ENCODE measurements at places on chromosomes 1 and 21. TPM values are rescaled to one million over a fixed set of nuclear protein-coding genes. Genes with fewer than 3 reads are reported as not detected.
A peak's percentile ranks its signal among the peaks of the same experiment; 100 is the strongest.

LCE2B gene
- not detected for total RNA-seq

JUN gene
- 246 TPM for total RNA-seq

GRCh38 chr1:7695497-7696117 is 75.5 kb upstream of the VAMP3 start:
- no peak for DNase-seq
- H3K27ac ChIP-seq, result no peak overlapping the region
- no peaks in the 10 kb centered on the region for H3K4me1 ChIP-seq
- H3K27me3 ChIP-seq, result no peaks in the 10 kb centered on the region

DNA sequence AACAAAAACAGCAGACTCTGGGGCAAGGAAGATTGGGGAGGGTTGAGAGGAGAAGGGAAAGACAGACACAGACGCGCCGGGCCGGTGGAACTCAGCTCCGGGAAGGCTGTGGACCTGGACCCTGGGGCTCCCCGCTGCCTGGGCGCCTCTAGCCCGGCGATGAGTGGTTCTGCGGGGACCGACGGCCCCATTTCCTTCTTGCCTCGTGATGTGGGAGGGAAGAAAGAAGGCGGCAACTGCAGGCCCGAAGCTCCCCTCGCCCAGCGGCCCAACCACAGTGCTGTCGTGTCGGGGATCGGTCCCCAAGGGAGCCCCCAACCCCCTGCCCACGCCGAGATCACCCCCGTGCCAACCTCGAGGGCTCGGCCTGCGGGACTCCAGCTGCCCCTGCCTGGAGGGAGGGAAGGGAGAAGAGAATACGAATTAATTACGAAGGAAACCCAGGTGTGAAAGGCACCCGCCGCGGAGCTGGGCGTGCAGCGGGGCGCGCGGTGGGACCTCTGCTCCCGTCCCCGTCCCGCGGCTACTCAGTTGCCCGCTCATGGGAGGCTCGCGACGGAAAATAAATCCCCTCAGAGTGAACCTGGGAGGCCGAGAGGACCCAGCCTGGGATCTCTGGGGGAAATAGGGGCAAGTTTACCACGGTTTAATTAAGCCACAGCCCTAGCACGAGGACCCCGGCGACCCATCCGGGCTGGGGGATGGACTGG is 7.4 kb downstream of the FOXD3 start:
- no peaks in the 10 kb centered on the region for H3K36me3 ChIP-seq
- peaks cover 14% of the 10 kb centered on the region for H3K4me1 ChIP-seq
- peak; percentile 78 for DNase-seq
- H3K4me3 ChIP-seq, result no peak overlapping the region

- DNase-seq, result no peak
- no peaks in the 10 kb centered on the region for H3K27me3 ChIP-seq
- H3K27ac ChIP-seq, result no peak overlapping the region
- no peak overlapping the region for H3K4me3 ChIP-seq
- H3K36me3 ChIP-seq, result no peaks in the 10 kb centered on the region
These were observed 146.9 kb upstream of the C1orf174 start for GRCh38 chr1:4046836-4047461.

CLCA4 gene
- not detected for total RNA-seq

- peaks cover 24% of the 10 kb centered on the region for H3K4me1 ChIP-seq
- peak overlapping the region; percentile 90 for H3K4me3 ChIP-seq
- no peaks in the 10 kb centered on the region for H3K27me3 ChIP-seq
- H3K36me3 ChIP-seq, result no peaks in the 10 kb centered on the region
- H3K27ac ChIP-seq, result peak overlapping the region; percentile 81
- peak; percentile 93 for DNase-seq
These were observed 438 bp downstream of the MRPS6 start for GRCh38 chr21:34073749-34074282.

GRCh38 chr1:42747125-42747524 is 7.1 kb upstream of the CLDN19 start:
- peak; percentile 82 for DNase-seq
- H3K36me3 ChIP-seq, result peaks cover 37% of the 10 kb centered on the region
- no peaks in the 10 kb centered on the region for H3K27me3 ChIP-seq
- no peaks in the 10 kb centered on the region for H3K4me1 ChIP-seq
- H3K4me3 ChIP-seq, result no peak overlapping the region
- H3K27ac ChIP-seq, result no peak overlapping the region

GRCh38 chr1:161739865-161740566 is 9.6 kb upstream of the DUSP12 start:
- H3K4me3 ChIP-seq, result no peak overlapping the region
- H3K4me1 ChIP-seq, result peaks cover 27% of the 10 kb centered on the region
- no peaks in the 10 kb centered on the region for H3K27me3 ChIP-seq

FBLIM1 gene
- total RNA-seq, result 46.2 TPM

DNA sequence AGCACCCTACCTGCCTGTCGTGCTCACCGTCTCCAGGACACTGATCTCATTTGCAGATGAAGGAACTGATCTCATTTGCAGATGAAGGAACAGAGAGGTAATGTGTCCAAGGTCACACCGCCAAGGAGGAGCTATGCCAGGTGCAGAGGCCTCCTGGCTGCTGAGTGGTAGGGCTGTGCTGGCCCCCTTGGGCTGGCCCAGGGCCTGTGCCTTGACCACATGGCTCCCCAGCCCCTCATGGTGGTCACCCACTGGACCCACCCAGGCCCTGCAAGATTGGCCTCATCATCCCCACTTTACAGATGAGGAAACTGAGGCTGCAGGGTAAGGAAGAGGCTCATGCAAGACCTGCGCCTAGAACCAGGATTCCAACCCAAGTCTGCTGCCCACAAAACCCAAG is 628.3 kb downstream of the MATN1 start:
- H3K4me1 ChIP-seq, result no peaks in the 10 kb centered on the region
- no peak for DNase-seq
- H3K27me3 ChIP-seq, result no peaks in the 10 kb centered on the region
- no peak overlapping the region for H3K4me3 ChIP-seq
- H3K36me3 ChIP-seq, result no peaks in the 10 kb centered on the region

DNA sequence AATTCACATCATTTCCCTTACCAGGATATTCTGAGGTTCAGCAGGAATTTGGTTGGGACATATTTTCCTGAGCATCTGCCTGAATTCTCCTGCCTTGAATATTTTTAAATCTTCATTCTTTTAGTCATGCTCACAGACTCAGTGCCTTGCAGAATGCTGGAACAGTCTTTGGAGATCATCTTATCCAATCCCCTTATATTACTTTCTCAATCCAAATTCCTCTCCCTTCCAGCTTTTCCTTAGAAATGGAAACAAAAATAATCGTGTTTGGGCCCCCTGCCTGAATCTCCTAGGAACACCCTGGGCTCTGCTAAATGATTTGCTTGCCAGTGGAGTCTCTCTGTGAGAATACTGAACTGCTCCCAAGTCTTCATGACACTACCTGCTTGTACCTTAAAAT is 38.4 kb downstream of the LHX8 start:
- H3K4me3 ChIP-seq, result no peak overlapping the region
- H3K4me1 ChIP-seq, result no peaks in the 10 kb centered on the region
- DNase-seq, result no peak
- no peaks in the 10 kb centered on the region for H3K27me3 ChIP-seq
- H3K36me3 ChIP-seq, result no peaks in the 10 kb centered on the region
- no peak overlapping the region for H3K27ac ChIP-seq

ELF3 gene
- 82.8 TPM for total RNA-seq

GRCh38 chr1:232428036-232428645 is 201.8 kb downstream of the SIPA1L2 start:
- no peaks in the 10 kb centered on the region for H3K4me1 ChIP-seq
- H3K4me3 ChIP-seq, result no peak overlapping the region
- H3K27me3 ChIP-seq, result no peaks in the 10 kb centered on the region
- H3K36me3 ChIP-seq, result no peaks in the 10 kb centered on the region
- no peak for DNase-seq

DNA sequence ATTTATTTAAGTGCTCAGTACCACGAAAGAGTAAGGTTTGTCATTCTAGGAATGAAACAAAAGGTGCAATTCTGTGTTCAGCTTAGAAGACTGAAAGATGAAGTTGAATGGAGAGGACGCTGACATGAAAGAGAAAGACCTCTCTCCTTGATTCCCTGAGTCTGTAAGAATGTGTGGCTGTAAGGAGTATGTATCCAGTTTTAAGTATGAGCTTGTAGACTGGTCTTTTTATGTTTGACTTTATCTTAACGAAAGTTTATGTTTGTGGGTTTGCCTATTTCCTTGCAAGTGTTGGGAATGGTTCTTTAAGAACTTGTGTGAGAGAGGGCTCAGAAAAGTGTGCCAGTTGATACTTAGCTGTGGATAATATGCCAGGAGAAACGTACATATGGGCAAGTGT is 1.4 kb downstream of the CHD1L start:
- H3K27ac ChIP-seq, result peak overlapping the region; percentile 87
- no peaks in the 10 kb centered on the region for H3K27me3 ChIP-seq
- peak overlapping the region; percentile 62 for H3K4me3 ChIP-seq
- no peaks in the 10 kb centered on the region for H3K36me3 ChIP-seq

ST6GALNAC3 gene
- 12.7 TPM for total RNA-seq

CD1B gene
- total RNA-seq, result not detected

DNA sequence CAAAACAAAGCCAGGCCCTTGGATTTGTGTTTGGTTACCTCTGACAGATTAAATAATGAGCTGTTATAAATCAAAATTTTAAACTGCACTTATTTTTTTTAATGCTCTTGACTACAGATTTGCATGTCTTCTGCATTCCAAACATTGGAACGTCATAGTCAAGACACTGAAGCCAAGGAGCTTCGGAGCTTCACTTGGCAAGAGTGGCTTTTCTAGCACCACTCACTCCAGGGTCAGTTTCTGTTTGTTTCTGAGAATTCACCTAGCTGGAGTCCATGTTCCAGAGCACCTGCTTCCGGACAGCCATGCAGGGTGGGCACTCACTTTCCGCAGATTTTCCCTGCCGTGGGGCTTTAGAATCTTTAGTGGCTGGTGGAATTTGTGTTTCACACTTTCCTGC is 202.9 kb downstream of the ZP4 start:
- H3K27ac ChIP-seq, result no peak overlapping the region
- H3K4me1 ChIP-seq, result no peaks in the 10 kb centered on the region
- DNase-seq, result no peak
- no peak overlapping the region for H3K4me3 ChIP-seq
- H3K36me3 ChIP-seq, result no peaks in the 10 kb centered on the region

DNA sequence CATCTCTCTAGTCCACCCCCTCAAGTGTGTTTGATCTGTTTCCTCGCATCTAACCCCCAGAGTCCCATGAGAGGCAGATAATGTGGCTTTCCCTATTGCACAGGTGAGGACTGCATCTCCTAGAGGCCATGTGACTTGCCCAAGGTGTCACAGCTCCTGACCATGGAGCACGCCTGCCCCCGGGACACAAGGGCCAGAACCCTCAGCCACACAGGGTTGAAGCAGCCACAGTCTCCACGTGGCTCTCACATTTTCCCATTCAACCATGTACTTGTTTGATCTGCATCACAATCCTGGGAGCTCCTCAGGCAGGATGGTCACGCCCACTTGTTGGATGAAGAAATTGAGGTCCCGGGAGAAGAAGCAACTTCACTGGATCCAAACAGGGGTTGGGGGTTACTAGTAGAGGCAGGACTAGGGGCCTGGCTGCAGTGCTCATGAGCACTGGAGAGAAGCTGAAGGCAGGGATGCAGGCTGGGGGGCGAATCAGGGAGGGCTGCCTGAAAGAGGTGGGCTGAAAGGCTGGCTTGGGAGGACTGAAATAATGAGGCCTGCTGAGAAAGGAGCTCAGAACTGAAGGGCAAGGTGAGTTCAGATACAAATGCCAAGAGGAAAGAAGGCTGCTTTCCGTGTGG is 207.9 kb downstream of the PTPRU start:
- no peak for DNase-seq
- no peak overlapping the region for H3K27ac ChIP-seq
- H3K36me3 ChIP-seq, result no peaks in the 10 kb centered on the region
- H3K4me3 ChIP-seq, result no peak overlapping the region
- no peaks in the 10 kb centered on the region for H3K4me1 ChIP-seq

GGPS1 gene
- total RNA-seq, result 7.3 TPM

GRCh38 chr1:17119773-17120480 is 676 bp upstream of the PADI2 start:
- H3K27ac ChIP-seq, result peak overlapping the region; percentile 79
- peaks cover 16% of the 10 kb centered on the region for H3K4me1 ChIP-seq

GRCh38 chr1:31614414-31615005 is 3.0 kb upstream of the HCRTR1 start:
- H3K27ac ChIP-seq, result no peak overlapping the region
- no peak for DNase-seq
- peaks cover 10% of the 10 kb centered on the region for H3K4me1 ChIP-seq
- peaks cover 11% of the 10 kb centered on the region for H3K27me3 ChIP-seq
- no peaks in the 10 kb centered on the region for H3K36me3 ChIP-seq

AVPR1B gene
- not detected for total RNA-seq

DNA sequence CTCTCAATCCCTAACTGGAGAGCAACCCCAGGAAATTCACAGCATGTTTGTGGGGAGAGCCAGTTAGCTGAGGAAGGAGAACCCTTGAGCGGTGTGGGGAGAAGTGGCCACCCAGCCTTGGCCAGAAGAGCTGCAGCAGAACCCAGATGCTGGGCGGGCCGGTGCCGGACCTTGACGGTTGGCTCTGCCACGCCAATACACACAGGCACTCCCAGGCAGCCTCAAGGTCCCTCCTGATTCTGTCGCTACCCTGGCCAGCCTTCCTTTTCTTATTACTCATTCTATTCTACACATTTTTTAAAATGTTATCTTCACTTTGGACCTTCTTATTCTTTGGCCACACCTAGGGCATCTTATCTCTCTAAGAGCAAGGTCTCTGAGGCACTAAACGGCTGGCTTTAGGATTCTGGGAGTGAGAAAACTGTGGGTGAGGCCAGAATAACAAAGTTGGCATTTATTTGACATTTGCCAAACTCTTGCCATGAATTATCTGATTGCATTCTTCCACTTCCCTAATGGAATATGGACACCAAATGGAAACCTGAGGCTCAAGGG is 50.4 kb upstream of the GPR37L1 start:
- no peak overlapping the region for H3K4me3 ChIP-seq
- no peak overlapping the region for H3K27ac ChIP-seq
- H3K4me1 ChIP-seq, result no peaks in the 10 kb centered on the region
- no peak for DNase-seq

DNA sequence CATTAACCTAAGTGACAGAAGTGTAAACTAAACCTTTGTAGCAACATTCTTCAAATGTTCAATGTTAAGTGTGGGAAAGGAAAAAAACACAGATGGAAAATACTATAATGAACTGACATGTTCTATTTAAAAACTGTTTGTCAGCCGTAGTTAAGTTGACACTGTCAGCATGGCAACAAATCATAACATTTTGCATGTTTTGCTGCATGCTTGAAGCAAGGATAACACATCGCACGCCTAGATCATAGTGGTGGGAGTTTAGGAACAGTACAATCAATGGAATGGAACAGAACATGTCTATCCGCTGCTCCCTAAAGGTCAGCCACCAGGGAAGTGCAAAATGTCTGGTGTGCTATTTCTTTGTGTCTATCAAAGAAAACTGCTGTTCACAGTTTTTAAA is 62.5 kb upstream of the ESRRG start:
- no peak overlapping the region for H3K27ac ChIP-seq
- H3K4me3 ChIP-seq, result no peak overlapping the region
- no peaks in the 10 kb centered on the region for H3K4me1 ChIP-seq
- no peaks in the 10 kb centered on the region for H3K36me3 ChIP-seq

GRCh38 chr1:154170547-154171222 is 15.8 kb upstream of the NUP210L start:
- peaks cover 100% of the 10 kb centered on the region for H3K36me3 ChIP-seq
- no peak overlapping the region for H3K4me3 ChIP-seq
- H3K27me3 ChIP-seq, result no peaks in the 10 kb centered on the region

PCSK9 gene
- 63.9 TPM for total RNA-seq

MPL gene
- 0.60 TPM for total RNA-seq
